Prostate gland (tissue), 2 donors: ENCODE measurements at places on chromosomes 11 and 22.

GRCh38 chr22:39496131-39496838 lies 5.8 kb upstream of the MIEF1 start:
- peak; percentile 56 for DNase-seq

- DNase-seq = no peak
These were observed 99.0 kb downstream of the BRD1 start for GRCh38 chr22:49728570-49729271.

GRCh38 chr22:42067671-42068251 lies 2.9 kb downstream of the NAGA start:
- no peak for DNase-seq

GRCh38 chr11:112786196-112786595 lies 175.0 kb upstream of the NCAM1 start:
- DNase-seq = no peak
